ENCODE measurements at places on chromosomes 1 and 21. TPM values are rescaled to one million over a fixed set of nuclear protein-coding genes. Genes with fewer than 3 reads are reported as not detected.

SPRR1A gene
- total RNA-seq = not detected

HPDL gene
- not detected for total RNA-seq

TPTE gene
- not detected for total RNA-seq

COL9A2 gene
- 8.6 TPM for total RNA-seq

B3GALT2 gene
- total RNA-seq = 0.16 TPM

PGLYRP3 gene
- not detected for total RNA-seq

DMBX1 gene
- total RNA-seq = not detected

BRDT gene
- not detected for total RNA-seq

ERG gene
- 133 TPM for total RNA-seq

SEMA4A gene
- 20.0 TPM for total RNA-seq

SH2D5 gene
- 0.39 TPM for total RNA-seq

FCN3 gene
- 11.5 TPM for total RNA-seq

DNA sequence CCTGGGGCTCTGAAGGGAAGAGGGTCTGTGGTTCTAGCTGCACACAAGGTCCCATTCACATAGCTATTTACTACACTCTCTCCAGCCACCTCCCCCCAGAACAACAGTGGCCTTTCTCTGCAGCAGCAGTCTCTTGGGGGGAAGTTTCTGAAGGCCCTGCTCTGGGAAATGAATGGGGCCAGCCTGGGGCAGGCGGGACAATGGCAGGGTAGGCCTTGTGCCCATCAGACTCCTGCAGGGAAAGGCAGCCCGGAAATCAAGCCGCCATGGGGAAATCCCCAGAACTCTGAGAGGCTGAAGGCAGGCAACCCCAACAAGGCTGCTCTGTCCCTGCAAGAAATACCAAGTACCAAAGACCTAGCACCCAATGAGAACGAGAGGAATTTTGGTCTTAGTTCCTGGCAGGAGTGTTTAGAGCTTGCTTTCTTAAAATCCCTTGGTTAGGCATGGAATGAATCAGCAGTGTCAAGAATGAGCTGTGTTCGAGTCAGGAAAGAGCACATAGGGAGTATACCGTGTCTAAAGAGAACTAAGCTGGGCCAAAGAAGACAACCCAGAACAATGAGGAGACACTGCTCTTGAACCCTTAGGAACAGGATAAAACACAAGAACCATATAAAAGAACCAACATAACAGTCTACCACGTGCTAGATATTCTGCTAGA lies 11.3 kb downstream of the ARHGEF11 start:
- H3K4me3 ChIP-seq = no peak overlapping the region
- H3K4me1 ChIP-seq = peaks cover 1% of the 10 kb centered on the region
- H3K27me3 ChIP-seq = no peaks in the 10 kb centered on the region
- H3K27ac ChIP-seq = no peak overlapping the region
- peaks cover 2% of the 10 kb centered on the region for H3K36me3 ChIP-seq

DNA sequence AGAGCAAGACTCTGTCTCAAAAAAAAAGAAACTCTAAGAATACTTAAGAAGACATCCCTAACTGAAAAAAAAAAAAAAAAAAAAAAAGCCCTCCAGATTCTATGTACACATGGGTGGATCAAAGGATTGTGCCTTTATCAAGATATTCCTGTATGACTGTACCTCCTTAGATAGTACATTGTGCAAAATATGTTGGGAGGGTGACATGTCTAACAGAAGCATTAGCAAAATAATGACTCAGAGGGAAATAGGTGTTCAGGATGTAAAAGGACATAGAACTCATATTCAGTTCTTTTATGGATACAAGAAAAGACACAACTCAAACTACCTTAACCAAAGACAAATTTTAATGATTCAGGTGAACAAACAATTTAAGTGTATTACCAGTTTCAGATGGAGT lies 269.8 kb upstream of the KAZN start:
- no peak overlapping the region for H3K4me3 ChIP-seq
- H3K27me3 ChIP-seq = no peaks in the 10 kb centered on the region
- no peak for DNase-seq
- no peaks in the 10 kb centered on the region for H3K4me1 ChIP-seq
- H3K36me3 ChIP-seq = no peaks in the 10 kb centered on the region

GRCh38 chr1:58861506-58861905 lies 77.7 kb upstream of the JUN start:
- DNase-seq = no peak
- H3K27me3 ChIP-seq = no peaks in the 10 kb centered on the region
- H3K27ac ChIP-seq = no peak overlapping the region
- H3K4me3 ChIP-seq = no peak overlapping the region
- no peaks in the 10 kb centered on the region for H3K36me3 ChIP-seq

DNA sequence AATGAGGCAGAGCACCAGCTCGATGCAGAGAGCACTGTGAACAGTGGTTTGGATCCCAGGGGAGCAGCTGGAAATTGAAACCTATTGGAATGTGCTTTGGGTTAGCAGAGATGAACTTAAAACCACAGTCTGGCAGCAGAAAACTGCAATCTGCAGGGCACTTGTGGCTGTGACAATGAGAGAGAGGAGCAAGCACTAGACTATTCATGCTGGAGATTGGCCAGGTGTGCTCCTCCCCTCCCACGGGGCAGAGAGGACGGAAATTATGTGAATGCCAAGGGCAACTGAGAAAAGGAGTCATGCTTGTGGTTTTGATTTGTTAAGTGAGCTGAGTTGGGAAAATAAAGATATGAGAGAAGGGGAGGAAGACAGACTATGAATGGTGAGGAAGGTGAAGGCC lies 38.1 kb downstream of the HSD3B2 start:
- no peak overlapping the region for H3K27ac ChIP-seq
- H3K36me3 ChIP-seq = no peaks in the 10 kb centered on the region
- no peak overlapping the region for H3K4me3 ChIP-seq

- DNase-seq = no peak
- H3K4me1 ChIP-seq = no peaks in the 10 kb centered on the region
- no peaks in the 10 kb centered on the region for H3K36me3 ChIP-seq
- no peak overlapping the region for H3K27ac ChIP-seq
Observed at GRCh38 chr1:1328254-1328653, 2.8 kb upstream of the TAS1R3 start.

DNA sequence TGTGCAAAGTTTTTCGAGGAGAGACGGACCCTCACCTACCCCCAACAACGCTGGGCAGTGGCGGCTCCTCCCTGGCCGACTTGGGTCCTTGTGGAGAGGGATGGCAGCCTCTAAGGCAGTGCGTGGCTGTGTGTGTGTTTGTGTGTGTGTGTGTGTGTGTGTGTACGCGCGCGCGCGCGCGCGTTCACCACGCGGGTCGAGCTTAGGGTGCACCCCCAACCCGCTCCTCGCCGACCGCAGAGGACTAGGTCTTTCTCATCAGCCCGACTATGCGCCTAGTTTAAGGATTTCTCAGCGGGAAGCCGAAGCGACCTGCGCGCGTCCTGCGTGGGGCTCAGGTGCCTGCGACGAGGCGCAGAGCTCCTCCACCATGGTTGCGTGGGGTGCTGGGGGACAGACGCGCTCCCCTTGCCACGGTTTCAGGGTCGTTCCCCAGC lies 940 bp downstream of the SOX13 start:
- H3K4me3 ChIP-seq = peak overlapping the region; percentile 89
- H3K4me1 ChIP-seq = no peaks in the 10 kb centered on the region
- no peak for DNase-seq
- no peaks in the 10 kb centered on the region for H3K27me3 ChIP-seq
- no peaks in the 10 kb centered on the region for H3K36me3 ChIP-seq

DNA sequence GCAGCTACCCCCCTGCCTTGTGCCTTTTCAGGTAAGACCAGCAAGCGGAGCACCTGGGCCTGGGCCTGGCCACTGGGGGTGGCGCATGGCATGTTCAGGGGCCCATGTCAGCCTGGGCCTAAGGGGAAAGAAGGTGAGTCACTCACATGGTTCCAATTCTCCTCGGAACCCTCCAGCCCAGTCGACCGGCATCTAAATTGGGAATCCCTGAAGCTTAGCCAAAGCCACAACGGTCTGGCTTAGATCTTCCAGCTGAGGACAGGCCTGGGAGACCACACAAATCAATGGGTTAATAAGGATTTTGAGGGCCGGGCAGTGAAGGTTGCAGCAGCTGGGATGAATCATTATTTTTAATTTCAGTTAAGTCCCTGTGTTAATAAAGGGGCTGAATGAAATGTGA lies 145.1 kb upstream of the SMYD2 start:
- H3K27me3 ChIP-seq = no peaks in the 10 kb centered on the region
- no peak for DNase-seq
- H3K27ac ChIP-seq = no peak overlapping the region
- no peak overlapping the region for H3K4me3 ChIP-seq
- no peaks in the 10 kb centered on the region for H3K4me1 ChIP-seq
- no peaks in the 10 kb centered on the region for H3K36me3 ChIP-seq

GRCh38 chr1:14263671-14264070 lies 334.8 kb upstream of the KAZN start:
- no peaks in the 10 kb centered on the region for H3K36me3 ChIP-seq
- no peaks in the 10 kb centered on the region for H3K27me3 ChIP-seq
- no peak overlapping the region for H3K27ac ChIP-seq
- no peak for DNase-seq
- H3K4me3 ChIP-seq = no peak overlapping the region

GRCh38 chr1:14704846-14705245 lies 106.4 kb downstream of the KAZN start:
- H3K27ac ChIP-seq = no peak overlapping the region
- DNase-seq = no peak
- H3K27me3 ChIP-seq = no peaks in the 10 kb centered on the region
- no peak overlapping the region for H3K4me3 ChIP-seq
- no peaks in the 10 kb centered on the region for H3K36me3 ChIP-seq

GRCh38 chr21:45281411-45282282 lies 6.0 kb downstream of the POFUT2 start:
- H3K4me1 ChIP-seq = no peaks in the 10 kb centered on the region
- H3K27ac ChIP-seq = no peak overlapping the region
- no peaks in the 10 kb centered on the region for H3K27me3 ChIP-seq
- H3K36me3 ChIP-seq = peaks cover 5% of the 10 kb centered on the region

GRCh38 chr1:203057911-203058675 lies 27.7 kb downstream of the MYOG start:
- H3K4me3 ChIP-seq = no peak overlapping the region
- no peaks in the 10 kb centered on the region for H3K27me3 ChIP-seq

DNA sequence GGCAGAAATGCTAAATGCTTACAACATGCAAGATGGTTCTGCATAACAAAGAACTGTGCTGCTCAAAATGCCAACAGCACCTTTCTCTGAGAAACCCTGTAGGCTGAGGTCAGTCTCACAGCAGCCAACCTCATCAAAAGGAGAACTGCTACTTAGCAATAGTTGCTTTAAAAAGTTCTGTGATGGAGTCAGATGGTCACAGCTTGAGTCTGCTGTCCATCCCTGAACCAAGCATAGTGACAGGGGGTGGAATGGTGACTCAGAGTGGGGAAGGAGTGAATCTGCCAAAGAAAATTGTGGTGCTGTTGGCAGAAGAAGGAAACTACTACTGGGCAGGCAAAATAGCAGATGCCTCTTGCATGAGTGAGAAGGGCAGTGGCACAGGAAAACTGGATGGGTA lies 106.0 kb upstream of the FAM78B start:
- no peaks in the 10 kb centered on the region for H3K27me3 ChIP-seq
- H3K27ac ChIP-seq = no peak overlapping the region
- no peaks in the 10 kb centered on the region for H3K4me1 ChIP-seq
- H3K36me3 ChIP-seq = no peaks in the 10 kb centered on the region

DNA sequence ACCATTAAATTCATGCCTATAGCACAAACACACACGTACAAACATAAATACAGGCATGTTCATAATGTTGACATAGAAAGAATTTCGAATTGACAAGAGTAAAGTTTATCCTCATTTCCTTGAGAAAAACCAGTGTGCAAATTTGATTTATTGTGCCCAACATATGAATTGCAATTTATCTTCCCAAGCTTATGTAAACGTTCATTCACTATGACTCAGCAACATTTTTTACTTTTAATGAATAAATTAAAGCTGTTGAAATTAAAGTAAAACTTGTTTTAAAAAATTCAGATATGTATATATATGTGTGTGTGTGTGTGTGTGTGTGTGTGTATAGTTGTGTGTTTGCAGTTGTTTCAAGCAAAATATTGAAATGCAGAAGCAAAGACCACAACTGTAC lies 1067.9 kb downstream of the BRINP3 start:
- H3K27ac ChIP-seq = no peak overlapping the region
- H3K4me3 ChIP-seq = no peak overlapping the region
- H3K36me3 ChIP-seq = no peaks in the 10 kb centered on the region
- H3K4me1 ChIP-seq = no peaks in the 10 kb centered on the region

DNA sequence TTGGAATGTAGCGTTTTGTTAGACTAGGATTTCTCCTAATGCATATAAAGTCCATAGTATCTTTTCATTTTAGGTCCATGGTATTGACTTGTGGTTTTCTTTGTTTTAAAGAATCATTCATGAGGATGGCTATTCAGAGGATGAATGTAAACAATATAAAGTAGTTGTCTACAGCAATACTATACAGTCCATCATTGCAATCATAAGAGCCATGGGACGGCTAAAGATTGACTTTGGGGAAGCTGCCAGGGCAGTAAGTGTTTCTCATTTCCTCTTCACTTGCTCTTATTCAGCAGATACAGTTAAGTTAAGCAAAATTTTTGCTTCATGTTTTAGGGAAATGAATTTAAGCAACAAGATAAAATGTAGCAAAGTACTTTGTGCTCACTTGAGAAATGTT lies 25.4 kb downstream of the GNAI3 start:
- no peaks in the 10 kb centered on the region for H3K36me3 ChIP-seq
- no peak for DNase-seq
- no peak overlapping the region for H3K4me3 ChIP-seq
- H3K27me3 ChIP-seq = no peaks in the 10 kb centered on the region
- H3K4me1 ChIP-seq = no peaks in the 10 kb centered on the region

- H3K4me1 ChIP-seq = no peaks in the 10 kb centered on the region
- DNase-seq = no peak
- no peaks in the 10 kb centered on the region for H3K27me3 ChIP-seq
- H3K4me3 ChIP-seq = no peak overlapping the region
Observed at GRCh38 chr1:8179132-8179793, 138.7 kb upstream of the SLC45A1 start.

DNA sequence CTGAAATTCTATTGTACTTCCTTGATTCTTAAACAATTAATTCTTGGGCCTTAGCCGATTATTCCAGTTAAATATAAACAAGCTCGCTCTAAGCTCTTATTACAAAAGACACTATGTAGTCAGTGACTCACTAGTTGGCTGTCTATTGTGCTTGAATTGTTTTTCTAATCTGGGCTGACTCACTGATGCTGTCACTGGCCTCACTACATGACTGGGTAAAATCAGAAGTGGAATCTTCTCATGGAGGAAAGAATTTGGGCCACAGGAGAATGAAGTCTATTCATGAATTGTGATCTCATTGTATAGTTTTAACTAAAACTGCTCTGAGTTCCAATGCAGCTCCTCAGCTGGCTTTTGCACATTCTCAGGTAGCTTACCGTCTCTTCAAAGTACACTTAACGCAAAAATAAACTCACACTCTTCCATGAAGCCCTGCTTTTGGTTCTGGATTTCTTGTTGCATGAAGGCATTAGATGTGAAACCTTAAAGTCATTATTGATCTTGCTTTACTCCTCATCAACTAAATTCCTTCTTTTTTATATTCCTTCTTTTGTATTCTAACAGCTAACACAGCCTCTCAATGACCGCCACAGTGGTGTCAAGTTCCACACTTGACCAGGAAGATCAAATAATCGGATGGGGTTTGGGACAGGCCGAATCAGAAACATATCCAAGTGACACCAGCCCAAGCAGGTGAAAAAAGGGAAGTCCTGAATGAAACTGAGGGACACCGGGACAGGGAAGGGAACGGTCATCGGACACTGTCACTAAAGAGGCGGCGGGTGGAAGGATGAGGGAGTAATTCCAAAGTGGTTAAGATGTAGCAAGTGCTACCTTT lies 80.9 kb upstream of the LBR start:
- no peaks in the 10 kb centered on the region for H3K27me3 ChIP-seq
- peak overlapping the region; percentile 79 for H3K27ac ChIP-seq
- H3K36me3 ChIP-seq = peaks cover 1% of the 10 kb centered on the region
- no peaks in the 10 kb centered on the region for H3K4me1 ChIP-seq
- no peak overlapping the region for H3K4me3 ChIP-seq

- H3K4me1 ChIP-seq = no peaks in the 10 kb centered on the region
- no peak overlapping the region for H3K4me3 ChIP-seq
- no peaks in the 10 kb centered on the region for H3K36me3 ChIP-seq
- H3K27ac ChIP-seq = no peak overlapping the region
Observed at GRCh38 chr1:155518484-155518883, 44.1 kb downstream of the ASH1L start.
